Astrocyte (in vitro differentiated cells and primary cell): ENCODE measurements at places on chromosomes 1 and 21. TPM values are rescaled to one million over a fixed set of nuclear protein-coding genes. Genes with fewer than 3 reads are reported as not detected.

CACNA1S gene
- not detected in 2 replicates for total RNA-seq

RYR2 gene
- 0.19 and 0.30 TPM in 2 replicates for total RNA-seq

RGS5 gene
- 16.5 and 24.1 TPM in 2 replicates for total RNA-seq

PLEKHO1 gene
- 63.0 and 63.7 TPM in 2 replicates for total RNA-seq

H3-3A gene
- 340 and 375 TPM in 2 replicates for total RNA-seq

FASLG gene
- not detected in 2 replicates for total RNA-seq

SH2D1B gene
- total RNA-seq, result not detected in 2 replicates

MYBPHL gene
- not detected in 2 replicates for total RNA-seq

DNA sequence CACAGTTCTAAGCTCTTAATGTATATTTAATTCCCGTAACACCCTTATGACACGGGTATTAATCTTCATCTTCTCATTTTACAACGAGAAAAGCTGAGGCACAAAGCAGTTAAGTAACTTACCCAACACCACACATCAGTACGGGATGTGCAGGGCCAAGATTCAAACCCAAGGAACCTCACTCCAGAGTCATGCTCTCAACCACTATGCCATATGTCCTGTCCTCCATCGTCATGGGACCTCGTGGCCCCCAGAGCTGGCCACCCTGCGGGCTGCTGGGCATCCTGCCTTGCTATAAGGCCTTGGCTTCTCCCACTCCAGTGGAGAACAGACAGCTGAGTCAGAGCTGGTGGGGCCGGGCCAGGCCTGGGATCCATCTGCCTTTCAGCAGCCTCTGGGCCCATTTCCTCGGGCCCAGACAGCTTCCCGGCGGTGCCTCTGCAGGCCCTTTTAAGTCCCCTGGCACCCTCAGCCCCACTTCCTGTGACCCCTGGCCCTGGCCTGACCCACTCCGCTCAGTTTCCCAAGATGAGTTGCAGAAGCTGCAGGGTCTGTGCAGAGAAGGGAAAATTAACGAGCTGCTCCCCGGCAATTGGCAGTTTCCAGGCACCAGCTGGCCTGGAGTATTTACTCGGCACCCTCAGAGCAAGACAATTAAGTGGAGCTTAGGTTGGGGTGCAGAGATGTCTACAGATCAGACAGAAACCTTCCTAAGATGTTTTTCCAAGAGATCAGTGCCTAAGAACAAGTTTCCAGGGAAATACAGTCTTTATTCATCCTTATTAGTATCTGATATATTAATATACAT lies 98.2 kb downstream of the EPHB2 start:
- H3K36me3 ChIP-seq, result no peaks in the 10 kb centered on the region
- no peak overlapping the region for H3K4me3 ChIP-seq
- H3K4me1 ChIP-seq, result peaks cover 20% of the 10 kb centered on the region
- peak overlapping the region; percentile 79 for H3K27ac ChIP-seq
- H3K27me3 ChIP-seq, result no peaks in the 10 kb centered on the region
- DNase-seq, result peak; percentile 91

DNA sequence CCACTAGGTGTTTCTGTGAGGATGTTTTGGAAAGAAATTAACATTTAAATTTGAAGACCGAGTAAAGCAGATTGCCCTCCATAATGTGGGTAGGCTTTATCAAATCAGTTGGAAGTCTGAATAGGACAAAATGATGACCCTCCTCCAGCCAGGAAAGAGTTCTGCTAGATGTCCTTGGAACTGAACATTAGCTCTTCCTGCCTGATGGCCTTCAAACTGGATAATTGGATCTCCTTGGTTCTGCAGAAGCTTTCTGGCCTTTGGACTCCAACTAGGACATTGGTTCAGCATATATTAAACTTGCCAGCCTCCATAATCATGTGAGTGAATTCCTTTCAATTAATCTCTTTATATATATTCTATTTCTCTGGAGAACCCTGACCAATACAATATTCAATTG lies 4.4 kb upstream of the GLRX2 start:
- H3K27me3 ChIP-seq, result no peaks in the 10 kb centered on the region
- H3K4me3 ChIP-seq, result no peak overlapping the region
- no peak overlapping the region for H3K27ac ChIP-seq
- no peak for DNase-seq
- peaks cover 17% of the 10 kb centered on the region for H3K4me1 ChIP-seq
- no peaks in the 10 kb centered on the region for H3K36me3 ChIP-seq

- H3K27me3 ChIP-seq, result no peaks in the 10 kb centered on the region
- no peak for DNase-seq
- H3K36me3 ChIP-seq, result no peaks in the 10 kb centered on the region
- no peak overlapping the region for H3K4me3 ChIP-seq
These were observed 266.9 kb downstream of the SIPA1L2 start for GRCh38 chr1:232363008-232363407.

DNA sequence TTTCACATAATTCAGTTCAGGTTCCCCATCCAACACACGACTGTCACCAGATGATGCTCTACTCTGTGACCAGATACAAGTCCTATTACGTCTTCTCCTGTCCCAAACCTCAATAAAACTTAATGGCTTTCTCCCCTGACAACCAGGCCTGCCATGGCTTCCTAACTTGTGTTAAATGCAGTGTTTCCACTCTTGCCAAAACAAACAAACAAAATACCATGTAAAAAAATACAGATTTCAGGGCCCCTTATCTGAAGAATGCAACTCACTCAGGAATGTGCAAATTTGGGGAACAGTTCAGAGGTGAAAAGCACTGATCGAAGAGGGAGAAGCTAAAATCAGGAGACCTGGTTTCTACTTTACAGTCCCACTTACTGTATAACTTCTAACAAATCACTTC lies 863 bp upstream of the NUF2 start:
- no peak for DNase-seq
- H3K4me1 ChIP-seq, result peaks cover 4% of the 10 kb centered on the region
- H3K36me3 ChIP-seq, result peaks cover 9% of the 10 kb centered on the region
- H3K27me3 ChIP-seq, result no peaks in the 10 kb centered on the region
- H3K4me3 ChIP-seq, result peak overlapping the region; percentile 81

GRCh38 chr1:61445269-61445825 lies 279.6 kb downstream of the TM2D1 start:
- H3K4me1 ChIP-seq, result no peaks in the 10 kb centered on the region
- H3K36me3 ChIP-seq, result no peaks in the 10 kb centered on the region
- no peak overlapping the region for H3K4me3 ChIP-seq
- no peak overlapping the region for H3K27ac ChIP-seq
- H3K27me3 ChIP-seq, result peaks cover 2% of the 10 kb centered on the region
- DNase-seq, result no peak

- DNase-seq, result no peak
- H3K27me3 ChIP-seq, result no peaks in the 10 kb centered on the region
- no peak overlapping the region for H3K27ac ChIP-seq
- H3K4me1 ChIP-seq, result no peaks in the 10 kb centered on the region
- H3K36me3 ChIP-seq, result no peaks in the 10 kb centered on the region
These were observed 179.9 kb downstream of the TGFB2 start for GRCh38 chr1:218525031-218525430.

DNA sequence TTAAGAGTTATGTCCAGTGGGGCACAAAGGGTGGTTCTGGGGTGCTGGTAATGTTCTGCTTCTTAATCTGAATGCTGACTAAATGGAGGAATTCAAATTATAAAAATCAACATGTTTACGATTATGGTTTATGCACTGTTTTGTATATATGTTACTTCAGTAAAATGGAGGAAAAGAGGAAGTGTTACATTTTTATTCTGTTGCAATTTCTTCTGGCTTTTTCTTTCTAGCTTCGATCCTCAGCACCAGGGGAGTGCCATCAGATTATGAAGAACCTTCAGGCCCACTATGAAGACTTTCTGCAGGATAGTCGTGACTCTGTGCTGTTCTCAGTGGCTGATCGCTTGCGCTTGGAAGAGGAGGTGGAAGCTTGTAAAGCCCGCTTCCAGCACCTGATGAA lies 105.5 kb downstream of the MACF1 start:
- no peak overlapping the region for H3K4me3 ChIP-seq
- H3K27ac ChIP-seq, result no peak overlapping the region
- peaks cover 51% of the 10 kb centered on the region for H3K36me3 ChIP-seq

DNA sequence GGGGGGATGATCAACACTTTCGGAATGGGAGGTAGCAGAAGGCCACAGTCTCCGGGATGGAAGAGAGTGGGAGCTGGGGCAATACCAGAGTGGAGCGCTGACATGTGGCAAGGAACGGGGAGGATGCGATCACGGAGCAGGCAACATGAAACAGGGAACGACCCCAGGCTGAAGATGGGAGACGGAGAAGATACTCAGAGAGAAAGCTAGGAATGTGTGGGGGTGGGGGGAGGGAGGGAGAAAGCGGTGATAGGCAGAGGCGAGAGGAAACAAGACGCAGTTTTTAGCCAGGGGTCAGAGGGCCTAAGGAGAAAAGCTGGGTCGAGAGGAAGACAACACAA lies 577 bp downstream of the RAB3GAP2 start:
- H3K36me3 ChIP-seq, result peaks cover 5% of the 10 kb centered on the region
- no peaks in the 10 kb centered on the region for H3K27me3 ChIP-seq
- H3K27ac ChIP-seq, result peak overlapping the region; percentile 94
- H3K4me3 ChIP-seq, result peak overlapping the region; percentile 88
- DNase-seq, result peak; percentile 21

- H3K4me1 ChIP-seq, result no peaks in the 10 kb centered on the region
- no peaks in the 10 kb centered on the region for H3K36me3 ChIP-seq
These were observed 963 bp upstream of the CYP4B1 start for GRCh38 chr1:46797696-46798470.

GRCh38 chr1:7225711-7226505 lies 440.7 kb downstream of the CAMTA1 start:
- no peaks in the 10 kb centered on the region for H3K36me3 ChIP-seq
- H3K4me1 ChIP-seq, result peaks cover 18% of the 10 kb centered on the region
- H3K27ac ChIP-seq, result no peak overlapping the region
- no peak for DNase-seq
- H3K4me3 ChIP-seq, result no peak overlapping the region
- H3K27me3 ChIP-seq, result no peaks in the 10 kb centered on the region

- no peak overlapping the region for H3K4me3 ChIP-seq
- H3K4me1 ChIP-seq, result peaks cover 5% of the 10 kb centered on the region
- H3K27me3 ChIP-seq, result peaks cover 82% of the 10 kb centered on the region
- H3K36me3 ChIP-seq, result no peaks in the 10 kb centered on the region
These were observed 153.3 kb upstream of the ERG start for GRCh38 chr21:38651570-38651969.

- H3K36me3 ChIP-seq, result no peaks in the 10 kb centered on the region
- H3K27ac ChIP-seq, result no peak overlapping the region
- H3K4me1 ChIP-seq, result peaks cover 20% of the 10 kb centered on the region
- DNase-seq, result no peak
- no peaks in the 10 kb centered on the region for H3K27me3 ChIP-seq
- H3K4me3 ChIP-seq, result no peak overlapping the region
These were observed 22.7 kb upstream of the EYA3 start for GRCh38 chr1:28111157-28111556.

- H3K36me3 ChIP-seq, result no peaks in the 10 kb centered on the region
- H3K4me1 ChIP-seq, result no peaks in the 10 kb centered on the region
- H3K27ac ChIP-seq, result no peak overlapping the region
- H3K27me3 ChIP-seq, result no peaks in the 10 kb centered on the region
- no peak for DNase-seq
- no peak overlapping the region for H3K4me3 ChIP-seq
These were observed 140.8 kb downstream of the PGBD5 start for GRCh38 chr1:230285351-230285750.

DNA sequence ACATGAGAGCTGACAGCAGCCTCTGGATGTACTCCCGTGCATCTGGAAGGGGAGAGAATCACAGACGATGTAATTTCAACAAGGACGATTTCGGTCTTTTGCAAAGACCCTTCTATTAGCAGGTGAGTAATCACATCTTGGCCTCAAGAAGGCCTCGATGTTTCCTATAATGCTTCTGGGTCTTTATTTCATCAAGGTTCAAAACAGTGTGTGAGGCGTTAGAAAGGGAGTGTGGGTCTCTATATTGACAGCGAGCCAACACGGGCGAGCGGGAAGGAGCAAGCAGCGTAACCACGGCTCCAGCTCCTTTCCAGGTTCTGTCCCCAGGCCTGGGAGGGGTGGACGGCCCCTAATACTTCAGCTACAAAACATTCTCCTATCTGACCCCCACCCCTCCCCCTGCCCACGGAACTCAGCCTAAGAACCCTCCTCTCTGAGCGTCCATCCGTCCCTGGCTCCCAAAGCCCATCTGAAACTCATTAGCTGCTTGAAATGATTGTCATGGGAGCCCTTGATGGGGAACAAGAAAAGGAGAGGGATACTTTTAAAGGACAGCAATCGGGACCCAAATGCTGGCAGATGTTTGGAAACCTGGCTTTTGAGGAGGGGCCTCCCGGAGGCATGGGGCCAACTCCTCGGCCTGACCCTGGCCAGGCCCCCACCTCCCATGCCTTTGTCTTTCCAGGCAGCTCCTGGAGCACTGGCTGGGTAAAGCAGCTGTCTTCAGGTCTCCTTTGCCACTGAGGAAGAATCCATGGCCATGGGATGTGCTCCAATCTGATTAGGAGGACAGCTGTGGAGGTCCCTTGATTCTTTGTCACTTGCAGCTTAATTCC lies 250.8 kb downstream of the FOXD2 start:
- peaks cover 3% of the 10 kb centered on the region for H3K27me3 ChIP-seq

- no peak overlapping the region for H3K4me3 ChIP-seq
- peaks cover 8% of the 10 kb centered on the region for H3K4me1 ChIP-seq
- H3K27me3 ChIP-seq, result no peaks in the 10 kb centered on the region
These were observed 57.6 kb downstream of the TRIM33 start for GRCh38 chr1:114453361-114453784.

DNA sequence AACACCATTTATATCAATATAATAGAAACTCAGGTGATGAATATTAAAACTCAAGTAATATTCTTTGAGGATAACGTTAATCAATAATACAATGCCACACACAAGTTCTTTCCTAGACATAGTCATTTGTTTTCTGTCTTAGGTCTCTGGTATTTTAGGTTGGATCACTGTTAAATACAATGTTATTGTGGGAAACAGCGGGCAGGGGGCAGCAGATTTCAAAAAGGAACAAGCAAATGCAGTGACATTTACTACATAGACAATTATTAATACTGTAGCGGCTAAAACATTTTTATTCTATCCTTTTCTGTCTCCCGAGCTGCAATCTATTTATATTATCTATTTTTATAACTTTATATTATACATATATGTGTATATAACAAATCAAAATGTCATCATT lies 186.4 kb upstream of the ZNHIT6 start:
- no peaks in the 10 kb centered on the region for H3K27me3 ChIP-seq
- H3K27ac ChIP-seq, result no peak overlapping the region
- DNase-seq, result peak; percentile 4
- no peak overlapping the region for H3K4me3 ChIP-seq

GRCh38 chr1:116693759-116694480 lies 26.4 kb upstream of the IGSF3 start:
- peaks cover 7% of the 10 kb centered on the region for H3K27me3 ChIP-seq
- no peaks in the 10 kb centered on the region for H3K4me1 ChIP-seq
- no peak overlapping the region for H3K4me3 ChIP-seq
- peak; percentile 62 for DNase-seq

DNA sequence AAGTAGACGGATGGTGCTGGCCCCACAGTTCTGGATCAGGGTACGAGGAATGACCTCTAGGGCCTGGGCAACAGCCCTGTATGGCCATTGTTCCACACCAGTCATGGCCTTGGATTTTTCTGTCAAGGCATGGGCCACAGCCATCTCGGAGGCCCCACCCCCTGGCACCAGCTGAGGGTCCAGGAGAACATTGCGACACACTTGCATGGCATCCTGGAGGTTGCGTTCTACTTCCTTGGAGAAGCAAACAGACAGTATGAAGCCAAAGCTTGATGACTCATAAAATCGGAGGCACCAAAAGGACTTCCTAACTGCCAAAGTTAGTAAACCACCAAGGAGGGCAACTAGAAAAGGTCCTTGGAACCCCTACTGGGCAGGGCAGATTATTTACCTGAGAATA lies 11.9 kb upstream of the VHLL start:
- no peak overlapping the region for H3K4me3 ChIP-seq
- no peak for DNase-seq
- no peaks in the 10 kb centered on the region for H3K27me3 ChIP-seq
- H3K4me1 ChIP-seq, result no peaks in the 10 kb centered on the region
- H3K27ac ChIP-seq, result no peak overlapping the region
